Stimulated activated CD8-positive, alpha-beta memory T cell treated with anti-CD3 and anti-CD28 coated beads, Interleukin-2, amount 100 ng/mL, for 48 hours (primary cell): ENCODE measurements at places on chromosomes 7 and 10.

- no peak for DNase-seq
These were observed 1047.8 kb downstream of the NRG3 start for GRCh38 chr10:82922755-82923154.

DNA sequence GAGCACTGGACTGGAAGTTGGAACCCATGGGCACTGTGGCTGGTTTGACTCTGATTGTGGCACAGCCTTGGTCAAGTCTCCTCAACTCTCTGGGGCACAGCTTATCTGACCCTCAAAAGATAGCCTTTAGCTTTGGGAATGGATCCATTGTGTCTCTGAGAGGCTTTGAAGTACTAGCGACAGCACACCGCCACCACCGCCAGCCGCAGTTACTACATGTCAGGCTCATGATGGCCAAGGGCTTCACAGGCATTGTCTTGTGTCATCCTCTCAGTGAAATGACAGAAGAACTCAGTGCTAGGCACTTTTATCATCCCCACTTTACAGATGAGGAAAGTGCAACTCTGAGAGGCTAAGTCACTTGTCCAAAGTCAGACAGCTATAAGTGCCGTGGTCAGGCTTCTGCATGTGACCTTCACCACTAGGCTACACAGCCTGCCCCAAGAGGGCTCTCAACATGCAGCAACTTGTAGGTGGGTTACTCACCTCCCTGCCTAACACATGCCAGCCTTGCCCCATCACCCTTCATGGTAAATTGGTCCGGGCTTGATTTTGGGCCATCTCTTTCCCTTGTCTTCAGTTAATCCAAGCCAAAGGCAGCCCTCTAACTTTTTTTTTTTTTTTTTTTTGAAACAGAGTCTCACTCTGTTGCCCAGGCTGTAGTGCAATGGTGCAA lies 44.1 kb downstream of the C10orf105 start:
- no peak for DNase-seq

GRCh38 chr10:129131457-129132132 lies 335.4 kb upstream of the MGMT start:
- DNase-seq, result no peak

- no peak for DNase-seq
These were observed 13.3 kb downstream of the GPR37 start for GRCh38 chr7:124752310-124752709.

DNA sequence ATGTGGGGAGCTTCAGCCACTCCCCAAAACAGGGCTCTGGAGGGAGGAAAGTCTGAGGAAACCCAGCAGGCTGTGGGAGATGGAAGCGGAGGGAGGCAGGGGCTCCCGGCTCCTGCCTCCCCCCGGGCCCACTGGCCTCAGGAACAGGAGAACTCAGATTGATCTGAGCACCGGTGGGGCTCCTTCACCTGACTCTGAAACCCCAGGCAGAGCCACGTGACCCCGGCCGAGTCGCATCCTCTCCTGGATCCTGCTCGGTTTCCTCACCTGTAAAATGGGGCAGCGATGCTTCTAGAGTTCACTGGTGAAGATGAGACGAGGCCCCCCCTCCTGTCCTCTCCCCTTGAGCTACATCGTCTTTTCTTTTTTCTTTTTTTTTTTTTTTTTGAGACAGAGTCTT lies 33.6 kb downstream of the TCERG1L start:
- no peak for DNase-seq

GRCh38 chr7:115068220-115068619 lies 146.3 kb downstream of the MDFIC start:
- no peak for DNase-seq

- DNase-seq, result no peak
These were observed 7.8 kb downstream of the ELMO1 start for GRCh38 chr7:37440738-37441385.

DNA sequence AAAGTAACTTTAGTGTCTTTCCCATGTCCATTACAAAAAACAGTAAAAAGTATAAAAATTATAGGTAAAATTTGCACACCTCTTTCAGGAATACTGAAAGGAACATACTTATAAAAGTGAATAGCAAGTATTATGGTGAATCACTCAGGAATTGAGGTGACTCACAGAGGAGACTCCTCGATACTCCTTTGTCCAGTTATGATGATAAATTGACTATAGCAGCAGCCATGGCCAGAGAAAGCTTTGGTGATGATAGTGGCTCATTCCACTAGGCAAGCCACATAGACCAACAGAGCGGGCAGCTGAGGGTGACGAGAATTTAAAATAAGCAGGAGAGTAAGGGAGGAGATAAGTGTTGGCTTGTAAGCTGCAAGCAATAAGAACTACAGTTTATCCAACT lies 1231.1 kb upstream of the CELF2 start:
- DNase-seq, result no peak

- DNase-seq, result no peak
These were observed 200.3 kb downstream of the TEX36 start for GRCh38 chr10:125482637-125483036.

- DNase-seq, result no peak
These were observed 120.0 kb downstream of the MKX start for GRCh38 chr10:27625452-27626211.

- DNase-seq, result no peak
These were observed 108.9 kb upstream of the HDAC9 start for GRCh38 chr7:18386607-18387006.

GRCh38 chr10:81116201-81116600 lies 578.5 kb downstream of the SH2D4B start:
- no peak for DNase-seq

GRCh38 chr7:99784007-99784406 lies at the start of gene CYP3A4:
TSS of gene CYP3A4 (minus strand) at chr7:99784184. CDS start at chr7:99784081, 103 bp downstream.
- DNase-seq, result no peak

DNA sequence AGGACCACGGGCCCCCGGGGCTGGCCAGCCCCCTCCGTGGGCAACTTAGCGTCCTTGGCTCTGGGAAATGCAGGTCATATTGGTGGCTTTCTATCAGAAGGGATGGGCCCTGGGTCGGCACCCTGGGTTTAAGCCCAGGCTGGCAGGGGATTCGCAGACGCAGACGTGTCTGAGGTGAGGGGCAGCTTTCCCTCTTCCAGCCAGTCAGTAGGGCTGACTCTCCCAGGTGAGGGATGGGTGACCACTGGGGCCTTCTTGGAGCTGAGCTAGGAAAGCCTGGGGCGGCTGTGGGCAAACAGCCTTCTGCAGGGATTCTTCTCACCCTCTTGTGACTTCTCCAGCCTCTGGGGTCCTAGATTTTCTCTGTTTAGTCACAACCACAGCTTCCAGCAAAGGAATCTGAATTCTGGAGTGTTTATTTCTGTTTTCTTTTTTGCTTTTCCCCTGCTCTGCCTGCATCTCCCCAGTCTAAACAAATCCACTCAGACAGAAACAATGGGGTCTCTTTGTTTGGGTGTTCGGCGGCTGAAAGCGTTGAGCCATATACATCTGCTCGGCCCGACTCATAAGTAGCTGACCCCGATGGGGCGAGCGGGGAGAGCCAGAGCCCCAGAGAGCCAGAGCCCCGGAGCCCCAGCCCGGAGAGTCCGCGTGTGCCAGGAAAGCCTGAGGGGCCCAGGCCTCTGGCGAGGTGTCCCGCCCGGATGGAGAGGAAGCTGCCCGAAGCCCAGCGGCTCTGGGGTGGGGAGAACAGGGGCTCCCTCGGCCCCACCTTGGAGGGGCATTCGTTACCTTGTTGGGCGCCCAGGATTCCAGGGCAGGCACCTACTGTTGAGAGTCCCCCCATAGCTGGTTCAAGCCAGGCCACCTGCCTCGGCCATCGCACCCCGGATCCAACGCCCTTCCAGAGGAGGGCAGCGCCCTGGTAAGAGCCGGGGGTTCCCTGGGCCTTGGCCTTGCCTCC lies 2.0 kb downstream of the MNX1 start:
- no peak for DNase-seq

DNA sequence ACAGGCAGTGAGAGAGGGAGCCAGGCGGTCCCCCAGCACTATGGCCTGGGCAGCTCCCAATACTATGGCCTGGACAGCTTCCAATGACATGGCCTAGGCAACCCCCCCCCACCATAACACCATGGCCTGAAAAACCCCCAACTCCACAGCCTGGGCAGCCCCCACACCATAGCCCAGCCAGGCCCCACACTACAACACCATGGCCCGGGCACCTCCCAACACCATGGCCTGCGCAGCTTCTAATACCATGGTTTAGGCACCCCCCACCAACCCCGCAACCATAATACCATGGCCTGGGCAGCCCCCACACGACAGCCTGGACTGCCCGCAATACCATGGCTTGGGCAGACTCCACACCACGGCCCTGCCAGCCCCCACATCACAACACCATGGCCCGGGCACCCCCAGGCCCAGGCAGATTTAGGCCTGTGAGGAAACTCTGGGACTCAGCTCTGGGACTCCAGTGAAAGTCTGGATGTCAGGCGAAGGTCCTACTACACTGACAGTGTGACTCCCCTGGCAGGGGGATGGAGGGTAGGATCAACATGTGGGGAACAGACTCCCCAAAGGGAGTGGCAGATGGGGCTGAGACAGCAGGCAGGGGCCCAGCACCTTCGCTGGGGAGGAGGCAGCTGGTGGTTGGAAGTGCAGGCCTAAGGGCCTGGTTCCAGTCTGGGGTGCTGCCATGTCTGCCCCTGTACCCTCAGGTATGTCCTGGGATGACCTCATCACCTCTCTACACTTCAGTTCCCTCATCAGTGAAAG lies 8.7 kb downstream of the CPXM2 start:
- DNase-seq, result no peak

DNA sequence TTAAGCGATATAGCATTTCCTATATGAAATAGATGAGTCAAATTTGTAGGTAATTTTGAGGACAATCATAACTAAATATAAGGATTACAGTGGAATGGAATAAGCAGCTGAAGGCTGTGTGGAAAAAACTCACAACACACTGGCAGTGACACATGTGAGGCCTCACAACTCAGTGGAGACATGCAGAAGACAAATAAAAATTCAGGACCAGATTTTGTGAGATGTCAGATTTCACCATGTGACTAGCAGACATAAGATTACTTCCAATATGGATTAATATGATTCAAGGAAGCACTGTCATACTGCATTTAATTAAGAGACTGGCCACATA lies 17.6 kb downstream of the ERLIN1 start:
- no peak for DNase-seq
